ENCODE measurements at places on chromosomes 12 and 14.
A peak's percentile ranks its signal among the peaks of the same experiment; 100 is the strongest.

- DNase-seq = no peak
Measured at GRCh38 chr14:74942181-74942580, 13.2 kb downstream of the PGF start.

- DNase-seq = peak; percentile 87
Measured at GRCh38 chr12:24049728-24050127, 100.3 kb upstream of the SOX5 start.

DNA sequence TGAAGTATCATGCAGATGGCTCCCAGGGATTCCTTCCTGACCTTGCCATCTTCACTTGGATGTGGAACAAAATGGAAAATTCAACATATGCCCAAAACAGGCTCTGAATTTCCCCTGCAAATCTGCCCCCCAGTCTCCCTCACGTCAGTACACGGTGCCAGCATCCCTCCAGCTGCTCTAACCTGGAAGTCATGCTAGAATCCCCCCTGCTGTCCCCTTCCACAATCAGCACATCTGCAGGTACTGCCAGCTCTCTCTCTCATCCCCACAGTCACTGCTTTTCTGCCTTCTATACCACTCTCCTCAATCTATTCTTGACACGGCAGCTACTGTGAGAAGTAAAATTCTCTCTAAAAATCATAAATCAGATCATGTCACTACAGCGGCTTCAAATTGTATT is 21.6 kb downstream of the GALNT6 start:
- no peak for DNase-seq

DNA sequence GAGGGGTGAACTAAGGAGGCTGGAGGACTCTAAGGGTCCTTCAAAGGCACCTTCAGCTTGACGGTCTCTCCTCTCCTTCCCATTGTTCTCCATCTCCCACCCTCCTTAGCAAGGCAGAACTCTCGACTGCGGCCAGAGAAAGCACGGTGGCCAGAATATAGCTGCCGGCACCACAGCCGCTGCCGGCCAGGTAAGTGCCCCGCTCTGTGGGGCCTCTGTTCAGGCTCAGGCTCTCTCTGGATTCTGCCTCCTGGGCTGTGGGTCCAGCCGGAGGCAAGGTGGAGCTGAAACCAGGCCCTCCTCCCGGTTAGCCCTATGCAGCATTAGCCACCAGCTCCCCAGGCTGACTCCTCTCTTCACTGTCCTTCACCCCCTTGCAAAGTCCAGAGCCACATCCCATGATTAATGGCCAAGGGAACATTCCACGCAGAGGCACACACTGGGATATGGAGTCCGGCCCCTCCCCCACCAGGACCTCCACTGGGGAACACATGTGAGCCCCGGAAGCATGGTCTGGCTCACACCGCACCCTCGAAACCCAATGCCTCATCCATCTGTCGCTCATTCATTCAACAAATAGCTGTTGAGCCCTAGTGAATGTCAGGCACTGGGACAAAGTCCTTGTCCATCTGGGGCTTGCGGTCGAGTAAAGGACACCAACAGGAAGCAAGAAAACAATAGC is 25.2 kb downstream of the LTBP2 start:
- no peak for DNase-seq

GRCh38 chr12:12376646-12377448 is 20.0 kb downstream of the BORCS5 start:
- DNase-seq = peak; percentile 43

GRCh38 chr12:88310666-88311065 is 168.6 kb downstream of the TMTC3 start:
- DNase-seq = no peak

DNA sequence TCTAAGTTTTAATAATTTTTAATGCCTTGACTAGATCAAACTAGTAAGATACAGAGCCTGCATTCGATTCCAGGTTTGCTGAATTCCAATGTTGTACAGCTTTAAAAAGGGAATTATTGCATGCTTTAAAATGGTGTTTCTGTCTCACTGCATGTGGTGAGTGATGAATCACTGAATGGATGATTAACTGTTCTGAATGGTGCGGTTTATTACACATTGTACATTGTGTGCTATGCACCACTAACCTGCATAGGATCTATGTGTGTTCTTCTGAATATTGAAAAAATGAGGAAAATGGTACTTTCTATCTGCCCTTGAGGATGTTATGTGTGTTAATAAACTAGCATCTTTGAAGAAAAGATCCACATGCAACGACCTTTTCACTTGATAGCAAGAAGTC is 231.7 kb downstream of the NRXN3 start:
- no peak for DNase-seq

- DNase-seq = no peak
Measured at GRCh38 chr12:22702690-22703089, 77.7 kb downstream of the ETNK1 start.

- no peak for DNase-seq
Measured at GRCh38 chr12:86914721-86915120, 658.5 kb upstream of the MGAT4C start.

- no peak for DNase-seq
Measured at GRCh38 chr14:31578792-31579501, 17.7 kb downstream of the NUBPL start.

DNA sequence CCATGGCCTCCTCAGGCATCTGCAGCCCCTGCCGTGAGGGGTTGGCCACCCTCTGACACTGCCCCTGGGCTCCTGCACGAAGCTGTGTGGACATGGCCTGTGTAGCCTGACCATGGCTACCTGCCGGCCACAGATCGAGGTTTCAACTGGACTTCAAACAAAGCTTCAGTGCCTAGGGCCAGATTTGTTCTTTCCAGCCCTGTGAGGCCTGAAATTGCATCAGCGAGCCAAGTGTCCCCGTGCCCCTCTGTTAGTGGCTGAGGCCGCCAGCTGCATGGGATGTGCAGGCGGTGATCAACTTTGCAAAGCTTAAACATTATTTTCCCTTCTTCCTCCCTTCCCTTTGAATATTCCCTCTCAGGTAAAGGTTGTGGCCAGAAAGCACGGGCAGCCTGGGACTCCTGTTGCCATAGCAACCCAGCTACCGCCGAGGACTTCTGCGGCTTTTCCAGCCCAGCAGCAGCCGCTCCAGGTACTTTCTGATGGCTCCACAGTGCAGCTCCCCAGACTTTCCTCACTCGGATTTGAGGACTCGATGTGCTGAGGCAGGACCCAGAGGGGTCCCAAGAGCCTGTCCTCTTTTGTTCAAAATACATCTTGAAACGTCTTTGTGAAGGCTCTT is 35.8 kb downstream of the DDX51 start:
- DNase-seq = no peak

Data from NCI-H2171 (cell line).